ENCODE measurements at places on chromosomes 4 and X. TPM values are rescaled to one million over a fixed set of nuclear protein-coding genes. Genes with fewer than 3 reads are reported as not detected.

DNA sequence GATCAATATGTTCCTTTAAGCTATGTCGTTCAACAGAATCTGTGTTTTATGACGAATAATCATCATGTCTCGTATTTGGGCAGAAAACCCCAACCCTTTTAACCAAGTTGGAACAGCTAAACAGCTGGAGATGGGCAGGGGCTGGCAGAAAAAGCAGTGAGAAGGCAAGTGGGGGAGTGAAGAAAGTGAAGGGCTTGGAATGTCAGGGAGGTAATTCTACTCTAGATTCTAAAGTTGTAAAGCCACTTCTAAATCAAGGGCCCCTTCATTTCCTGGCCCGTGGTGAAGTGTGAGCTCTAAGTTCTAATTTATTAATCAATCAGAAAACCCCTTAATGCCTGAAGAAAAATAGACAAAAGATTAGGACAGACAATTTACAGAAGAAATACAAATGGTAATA lies 20.4 kb downstream of the SASH3 start:
- no peak for DNase-seq

GRCh38 chr4:55925241-55925640 lies 23.5 kb upstream of the CEP135 start:
- DNase-seq, result no peak

DNA sequence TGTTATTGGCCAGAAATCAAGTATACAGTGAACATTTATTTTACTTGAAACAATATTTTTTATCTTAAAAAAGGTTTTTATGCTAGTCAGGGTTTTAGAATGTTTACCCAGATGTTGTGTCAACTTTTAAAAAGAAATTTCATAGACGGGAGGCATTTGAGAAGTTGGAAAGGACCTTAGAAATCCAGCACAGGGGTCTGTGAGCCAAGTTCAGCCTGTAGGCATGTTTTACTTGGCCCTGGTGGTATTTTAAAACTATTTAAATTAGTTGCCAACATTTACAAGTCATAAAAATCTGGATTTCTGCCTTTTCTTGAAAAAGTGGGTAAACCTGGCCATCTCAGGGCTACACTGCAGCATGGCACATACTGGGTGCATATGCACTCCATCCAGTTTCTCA lies 25.5 kb upstream of the FHL1 start:
- no peak for DNase-seq

- no peak for DNase-seq
Observed at GRCh38 chr4:67668315-67668714, 32.6 kb downstream of the UBA6 start.

Gene GPC3
- 1.5 TPM for total RNA-seq

Gene FAM50A
- 98.3 TPM for total RNA-seq

Gene MGARP
- 3.4 TPM for total RNA-seq
